Effector memory CD4-positive, alpha-beta T cell (primary cell): ENCODE measurements at places on chromosomes 2 and 18.

DNA sequence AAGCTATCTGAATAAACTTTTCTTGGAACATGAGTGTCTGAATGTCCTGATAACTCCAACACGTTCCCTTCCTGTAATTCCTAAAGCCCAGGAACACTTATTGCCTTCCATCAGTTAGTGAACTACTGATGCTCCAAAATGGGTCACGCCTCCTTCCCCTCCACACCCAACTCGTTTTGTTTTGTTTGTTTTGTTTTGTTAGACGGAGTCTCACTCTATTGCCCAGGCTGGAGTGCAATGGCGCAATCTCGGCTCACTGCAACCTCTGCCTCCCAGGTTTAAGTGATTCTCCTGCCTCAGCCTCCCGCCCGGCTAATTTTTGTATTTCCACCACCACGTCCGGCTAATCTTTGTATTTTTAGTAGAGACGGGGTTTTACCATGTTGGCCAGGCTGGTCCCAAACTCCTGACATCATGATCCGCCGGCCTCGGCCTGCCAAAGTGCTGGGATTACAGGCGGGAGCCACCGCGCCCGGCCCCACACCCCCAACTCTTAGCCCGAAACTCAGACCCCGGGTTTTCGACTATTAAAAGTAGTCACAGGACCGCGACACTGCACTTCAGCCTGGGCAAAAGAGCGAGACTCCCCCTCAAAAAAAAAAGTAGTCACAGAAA, 774 bp downstream of the IER3IP1 start:
- DNase-seq: no peak

- no peak for DNase-seq
These were observed 17.1 kb downstream of the SPIRE1 start for GRCh38 chr18:12640881-12641200.

DNA sequence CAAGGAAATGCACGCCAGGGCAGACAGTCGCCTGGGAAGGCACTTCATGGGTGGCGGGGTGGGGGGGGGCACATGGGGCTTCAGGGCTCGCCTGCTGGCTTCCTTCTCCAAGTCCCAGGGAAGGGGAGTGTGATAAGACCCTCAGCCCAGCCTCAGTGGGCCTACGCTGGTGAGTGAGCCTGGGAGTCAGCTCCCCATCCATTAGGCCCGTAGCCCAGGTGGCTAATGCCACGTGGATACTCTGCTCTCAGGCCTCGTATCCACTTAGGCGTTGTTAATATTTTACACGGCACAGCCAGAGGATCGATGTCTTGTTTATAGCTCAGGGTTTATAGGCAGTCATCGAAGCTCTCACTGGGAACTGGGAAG, 47.1 kb downstream of the KCNIP3 start:
- DNase-seq: no peak

- DNase-seq: no peak
These were observed 567.5 kb upstream of the CHAC2 start for GRCh38 chr2:53200072-53200471.

GRCh38 chr2:184577056-184577455, 21.3 kb upstream of the ZNF804A start:
- DNase-seq: no peak

GRCh38 chr2:84393829-84394228, 65.3 kb downstream of the SUCLG1 start:
- DNase-seq: no peak

GRCh38 chr2:52402128-52402527, 1365.5 kb upstream of the CHAC2 start:
- DNase-seq: no peak

DNA sequence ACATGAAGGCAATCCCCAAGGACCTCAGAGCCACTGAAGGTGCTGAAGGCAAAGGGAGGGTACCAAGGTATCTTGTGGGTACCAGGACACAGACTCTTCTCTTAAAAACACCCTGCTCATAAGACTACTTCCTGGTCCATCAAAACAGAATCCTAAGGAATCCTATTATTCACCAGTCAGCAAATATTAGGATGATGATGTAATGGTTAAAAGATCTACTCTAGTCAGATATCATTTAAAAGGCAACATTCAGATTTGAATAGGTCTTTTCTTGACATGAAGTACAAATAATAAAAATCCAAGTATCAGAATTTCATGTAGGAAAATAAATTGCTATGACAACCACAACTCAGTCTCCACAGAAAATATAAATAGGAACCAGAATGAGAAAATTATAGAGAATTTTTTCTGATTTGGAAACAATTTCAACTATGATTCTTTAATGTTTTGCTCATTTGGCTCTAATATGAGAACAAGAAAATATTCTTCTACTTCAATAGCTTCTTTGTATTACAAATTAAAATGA, 77.8 kb upstream of the ZNF397 start:
- no peak for DNase-seq

GRCh38 chr2:119645173-119645855, 33.7 kb upstream of the TMEM177 start:
- DNase-seq: no peak

DNA sequence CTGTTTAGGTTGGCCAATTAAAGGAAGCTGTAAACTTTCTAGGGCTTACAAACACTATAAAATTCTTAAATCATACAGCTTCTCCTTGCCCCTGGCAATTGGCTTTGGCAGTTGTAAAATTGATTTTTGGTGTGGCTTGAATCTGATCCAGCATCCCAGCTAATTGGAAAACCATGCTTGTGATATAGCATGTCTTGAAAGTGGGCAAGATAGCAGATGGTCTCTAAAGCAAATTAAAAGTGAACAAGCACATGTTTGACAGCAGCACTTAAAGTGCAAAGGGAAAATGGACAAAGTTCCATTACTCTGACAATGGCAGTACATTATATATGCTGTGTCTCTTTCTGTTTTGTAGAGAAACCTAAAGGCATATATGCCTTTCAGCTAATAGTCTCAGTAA, 302.9 kb upstream of the NXPH2 start:
- no peak for DNase-seq

DNA sequence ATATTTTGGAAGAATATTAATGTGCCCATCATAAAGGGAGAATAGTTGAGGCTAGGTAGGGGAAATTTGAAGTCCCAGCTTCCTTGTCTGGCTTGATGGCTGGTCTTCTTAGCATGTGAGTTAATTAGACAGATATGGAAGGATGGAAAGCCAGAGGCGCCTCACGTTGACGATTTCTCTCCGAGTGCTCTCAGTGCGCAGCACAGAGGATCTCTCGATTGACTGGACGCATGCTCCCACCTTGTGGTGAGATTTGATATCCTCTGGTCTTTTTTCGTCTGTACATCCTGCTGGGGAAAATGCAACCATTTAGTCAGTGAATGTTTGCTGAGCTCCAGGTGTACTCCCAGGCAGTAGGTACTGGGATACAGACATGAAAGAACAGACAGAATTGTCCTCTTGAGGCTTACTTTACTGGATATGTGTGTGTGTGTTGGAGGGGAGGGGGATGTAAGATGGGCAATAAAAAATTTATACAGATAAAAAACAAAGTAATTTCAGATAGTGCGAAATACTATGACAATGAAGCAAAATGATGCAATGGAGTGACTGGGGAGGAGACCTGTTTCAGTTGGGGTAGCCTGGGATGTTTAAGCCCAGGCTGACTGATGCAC, 66.9 kb upstream of the ZNG1B start:
- peak; percentile 21 for DNase-seq

DNA sequence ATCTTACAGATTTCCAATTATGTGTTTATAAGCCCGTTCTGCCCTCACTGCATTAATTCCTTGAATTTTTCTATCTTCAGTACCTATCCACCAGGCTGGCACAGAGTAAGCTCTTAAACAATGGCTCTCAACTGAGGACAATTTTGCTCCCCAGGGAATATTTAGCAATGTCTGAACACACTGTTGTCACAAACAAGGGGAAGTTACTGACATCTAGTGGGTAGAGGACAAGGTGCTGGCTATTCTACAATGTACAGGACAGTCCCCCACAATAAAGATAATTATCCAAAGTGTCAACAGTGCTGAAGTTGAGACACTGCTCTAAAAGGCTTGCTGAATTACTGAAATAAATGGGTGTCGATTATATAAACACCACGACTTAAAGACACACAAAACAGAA, 5.0 kb downstream of the NDUFS1 start:
- DNase-seq: no peak

DNA sequence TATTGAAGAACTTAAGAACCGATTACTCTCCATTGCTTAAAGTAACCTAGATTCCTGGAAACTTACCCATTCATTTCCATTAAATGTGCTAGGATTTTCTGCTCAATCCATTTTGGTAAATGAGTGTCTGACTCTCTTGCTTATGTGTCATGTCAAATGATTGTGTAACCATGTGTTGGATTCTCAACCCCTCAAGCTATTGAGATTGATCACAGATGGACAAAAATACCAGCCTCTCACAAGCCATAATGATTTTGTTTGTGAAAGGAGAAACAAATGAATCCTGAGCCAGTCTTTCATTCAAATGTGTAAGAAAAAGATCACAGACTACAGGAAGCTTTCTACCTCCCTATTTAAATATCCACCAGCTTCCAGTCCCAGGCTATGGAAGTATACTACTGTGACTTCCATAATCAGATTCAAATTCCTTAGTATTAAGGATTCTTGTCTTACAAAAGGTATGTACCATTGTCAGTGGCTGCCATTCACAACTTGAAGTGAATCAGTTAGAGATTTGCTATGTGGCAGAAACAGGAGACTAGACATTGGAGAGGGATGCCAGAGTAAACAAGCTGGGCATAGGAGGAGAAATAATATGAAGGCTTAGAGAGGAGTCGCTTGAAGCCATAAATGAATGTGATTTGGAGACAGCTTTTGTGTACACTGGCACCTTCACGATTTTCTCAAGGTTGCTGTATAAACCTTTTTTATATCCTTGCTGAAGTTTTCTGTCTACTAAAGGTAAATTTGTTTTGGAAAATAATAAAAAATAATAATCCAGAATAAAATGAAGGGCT, 498.5 kb upstream of the SETBP1 start:
- no peak for DNase-seq

- no peak for DNase-seq
These were observed 15.9 kb downstream of the ARHGEF4 start for GRCh38 chr2:130852521-130853115.

DNA sequence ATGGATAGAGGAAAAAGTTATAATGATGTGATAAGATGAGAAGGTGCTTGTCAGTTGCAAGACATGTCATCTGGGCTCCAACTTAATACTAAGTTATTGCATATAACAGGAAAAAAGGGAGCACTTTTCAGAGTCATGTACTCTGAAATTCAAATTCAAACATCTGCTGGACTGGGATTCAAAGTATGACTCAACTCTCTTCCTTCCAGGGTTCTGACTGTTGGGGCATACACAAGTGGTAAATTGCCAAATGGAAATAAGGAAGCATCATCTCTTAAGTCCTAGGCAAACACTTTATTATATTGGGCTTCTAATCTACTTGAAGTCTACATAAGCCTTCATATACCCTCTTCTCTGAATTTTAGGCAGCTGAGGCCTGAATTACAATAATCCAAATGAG, 44.9 kb downstream of the ZBTB14 start:
- DNase-seq: no peak

- DNase-seq: no peak
These were observed 5.5 kb downstream of the RALB start for GRCh38 chr2:120258196-120258595.

GRCh38 chr2:98026927-98027522, 31.3 kb upstream of the TMEM131 start:
- DNase-seq: no peak

- no peak for DNase-seq
These were observed 103.0 kb downstream of the BCL11A start for GRCh38 chr2:60450488-60450887.

GRCh38 chr2:241649927-241650326, 12.4 kb downstream of the ATG4B start:
- DNase-seq: no peak

DNA sequence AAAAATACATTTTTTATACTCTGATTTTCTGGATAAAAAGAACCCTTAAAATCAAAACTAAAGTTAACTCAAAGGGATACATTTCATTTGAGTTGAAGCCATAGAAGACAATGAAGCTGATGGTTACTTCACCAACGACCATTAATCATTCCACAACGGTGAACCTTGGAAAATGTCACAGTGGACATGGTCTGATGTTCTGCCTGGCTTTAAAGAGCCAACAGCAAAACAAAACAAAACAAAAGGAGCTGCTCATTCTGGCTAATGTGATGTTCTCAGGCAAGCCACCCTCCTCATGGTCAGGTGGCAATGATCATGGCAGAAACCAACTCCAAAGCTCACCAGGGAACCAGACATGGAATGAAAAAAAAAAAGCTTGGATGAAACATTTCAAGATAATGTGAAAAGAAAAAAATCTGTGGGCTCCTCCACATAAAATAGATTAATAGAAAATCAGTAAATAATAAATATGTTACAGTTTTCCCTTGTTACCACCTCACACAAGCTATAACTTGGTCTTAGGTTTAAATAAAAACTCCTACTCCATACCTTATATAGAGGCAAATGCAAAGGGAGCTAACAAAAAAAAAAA, 90.1 kb upstream of the SERTAD2 start:
- DNase-seq: no peak

DNA sequence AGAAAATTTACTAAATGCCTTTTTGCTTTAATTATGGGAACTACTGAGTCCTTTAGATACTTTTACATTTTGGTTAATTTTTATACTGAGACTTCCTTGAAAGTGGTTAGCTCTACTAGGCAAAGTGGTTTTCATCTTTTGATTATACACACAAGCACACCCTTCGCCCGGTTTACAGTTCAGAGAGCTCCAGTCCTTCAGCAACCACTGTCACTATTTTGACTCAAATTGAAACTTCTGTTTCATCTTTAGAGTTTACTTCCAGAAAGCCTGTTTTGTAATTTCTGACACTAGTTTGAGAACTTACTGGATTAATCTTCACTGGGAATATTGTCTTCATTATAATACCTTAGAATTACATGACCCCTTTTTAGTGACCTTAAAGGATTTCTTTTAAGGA, 140.3 kb upstream of the FOSL2 start:
- no peak for DNase-seq

DNA sequence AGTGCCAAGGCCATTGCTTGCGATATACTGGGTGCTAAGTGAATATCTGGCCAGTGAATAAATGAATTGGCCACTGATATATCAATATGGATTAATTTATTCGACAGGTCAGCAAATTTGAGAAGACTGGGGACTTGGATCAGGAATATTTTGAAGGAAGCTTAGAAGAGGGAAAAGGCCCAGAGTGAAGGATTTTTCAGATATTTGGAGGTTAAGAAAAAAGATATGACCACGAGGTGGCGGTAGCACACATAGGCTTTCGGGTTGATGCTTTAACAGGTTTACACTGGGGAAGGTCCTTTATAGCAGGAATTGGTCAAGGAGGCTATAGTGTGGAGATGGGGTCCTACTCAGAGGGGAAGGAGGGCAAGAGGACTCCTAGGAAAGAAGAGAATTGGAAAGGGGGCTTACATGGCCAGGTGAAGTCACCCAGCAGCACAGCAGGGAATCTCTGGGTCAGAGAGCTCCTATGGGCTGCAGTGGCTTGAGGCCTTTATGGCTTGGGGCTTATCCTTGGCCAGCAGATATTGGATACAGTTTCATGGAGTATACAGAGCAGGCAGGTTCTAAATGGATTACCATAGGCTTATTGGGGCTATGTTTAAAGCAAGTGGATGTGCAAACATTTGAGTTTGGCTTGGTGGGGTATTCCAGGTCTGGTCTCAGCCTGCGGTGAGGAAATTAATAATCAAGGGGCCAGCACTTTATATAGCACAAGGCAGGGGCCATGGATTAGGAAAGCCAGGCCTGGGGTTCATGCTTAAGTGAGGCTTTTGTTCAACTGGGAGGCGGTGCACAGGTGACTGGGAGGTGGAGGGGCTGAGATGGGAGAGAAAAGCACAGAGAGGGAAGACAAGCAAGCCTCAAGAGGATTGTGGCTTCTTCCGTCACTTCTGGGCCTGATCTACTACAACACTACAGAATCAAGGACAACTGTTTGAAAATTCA, 9.7 kb downstream of the IL1RN start:
- no peak for DNase-seq

- no peak for DNase-seq
These were observed 48.8 kb downstream of the MAPRE2 start for GRCh38 chr18:35089891-35090550.
